ENCODE measurements at places on chromosomes 7 and 10. TPM values are rescaled to one million over a fixed set of nuclear protein-coding genes. Genes with fewer than 3 reads are reported as not detected.

- H3K4me1 ChIP-seq, result peaks cover 22% of the 10 kb centered on the region
- peaks cover 10% of the 10 kb centered on the region for H3K27me3 ChIP-seq
- H3K4me3 ChIP-seq, result peak overlapping the region; percentile 76
- peaks cover 8% of the 10 kb centered on the region for H3K36me3 ChIP-seq
Measured at GRCh38 chr7:116525298-116525912, 569 bp downstream of the CAV1 start.

- no peaks in the 10 kb centered on the region for H3K27me3 ChIP-seq
- H3K36me3 ChIP-seq, result peaks cover 13% of the 10 kb centered on the region
- H3K4me3 ChIP-seq, result peak overlapping the region; percentile 83
- no peak for DNase-seq
- H3K4me1 ChIP-seq, result peaks cover 27% of the 10 kb centered on the region
- peak overlapping the region; percentile 92 for H3K27ac ChIP-seq
Measured at GRCh38 chr10:18650404-18650997, 886 bp downstream of the NSUN6 start.

BAIAP2L1 gene
- total RNA-seq, result 21.1 TPM

GRCh38 chr10:110625356-110625894, 18.7 kb upstream of the RBM20 start:
- H3K4me1 ChIP-seq, result no peaks in the 10 kb centered on the region
- no peak overlapping the region for H3K4me3 ChIP-seq
- no peak overlapping the region for H3K27ac ChIP-seq
- H3K27me3 ChIP-seq, result no peaks in the 10 kb centered on the region
- no peaks in the 10 kb centered on the region for H3K36me3 ChIP-seq

DNA sequence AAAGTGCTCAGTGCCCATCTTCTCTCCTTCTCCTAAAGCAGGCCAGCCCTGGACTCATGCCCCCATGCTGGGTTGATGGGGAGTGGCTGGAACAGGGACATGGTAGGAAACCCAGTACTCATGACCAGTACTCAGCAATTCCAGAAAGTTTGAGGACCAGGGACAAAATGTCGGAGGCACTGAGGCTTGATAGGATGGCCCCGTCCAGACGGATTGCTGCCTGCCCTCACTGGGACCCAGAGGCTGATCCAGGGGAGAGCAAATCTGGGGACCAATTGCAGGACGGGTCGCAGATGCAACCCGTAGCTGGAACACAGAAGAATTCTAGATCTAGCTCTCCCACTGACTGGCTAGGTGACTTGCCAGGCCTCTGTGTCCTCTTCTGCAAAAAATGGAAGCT, 5.1 kb downstream of the ZCCHC24 start:
- no peak overlapping the region for H3K27ac ChIP-seq
- no peak for DNase-seq
- H3K4me3 ChIP-seq, result no peak overlapping the region
- H3K36me3 ChIP-seq, result peaks cover 6% of the 10 kb centered on the region
- H3K27me3 ChIP-seq, result no peaks in the 10 kb centered on the region
- H3K4me1 ChIP-seq, result peaks cover 59% of the 10 kb centered on the region

GRCh38 chr7:23347033-23347681, 48.0 kb downstream of the MALSU1 start:
- no peaks in the 10 kb centered on the region for H3K36me3 ChIP-seq
- no peaks in the 10 kb centered on the region for H3K27me3 ChIP-seq
- H3K4me1 ChIP-seq, result peaks cover 9% of the 10 kb centered on the region
- no peak overlapping the region for H3K27ac ChIP-seq
- H3K4me3 ChIP-seq, result peak overlapping the region; percentile 41

OPALIN gene
- not detected for total RNA-seq

DNA sequence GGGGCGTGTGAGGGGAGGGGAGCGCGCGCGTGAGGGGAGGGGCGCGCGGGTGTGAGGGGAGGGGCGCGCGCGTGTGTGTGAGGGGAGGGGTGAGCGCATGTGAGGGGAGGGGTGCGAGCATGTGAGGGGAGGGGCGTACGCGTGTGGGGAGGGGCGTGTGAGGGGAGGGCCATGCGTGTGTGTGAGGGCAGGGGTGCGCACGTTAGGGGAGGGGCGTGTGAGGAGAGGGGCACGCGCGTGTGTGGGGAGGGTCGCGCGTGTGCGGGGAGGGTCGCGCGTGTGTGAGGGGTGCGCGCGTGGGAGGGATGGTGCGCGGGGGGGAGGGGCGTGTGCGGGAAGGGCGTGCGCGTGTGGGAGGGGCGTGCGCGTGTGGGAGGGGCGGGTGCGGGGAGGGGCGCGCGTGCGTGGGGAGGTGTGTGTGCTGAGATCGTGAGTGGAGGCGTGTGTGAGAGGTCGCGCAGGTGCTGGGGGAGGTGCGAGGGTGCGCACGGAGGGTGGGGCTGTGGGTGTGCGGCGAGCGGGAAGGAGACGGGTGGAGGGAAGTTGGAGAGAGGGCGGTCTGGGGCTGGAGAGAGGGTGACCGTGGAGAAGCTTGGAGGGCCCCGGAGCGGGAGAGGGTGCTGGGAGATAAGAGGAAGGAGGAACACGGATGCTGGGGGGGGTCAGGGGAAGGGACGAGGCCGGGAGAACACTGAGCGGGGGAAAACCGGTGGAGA, 19.7 kb downstream of the MXI1 start:
- peak overlapping the region; percentile 86 for H3K4me3 ChIP-seq
- H3K36me3 ChIP-seq, result peaks cover 18% of the 10 kb centered on the region
- H3K4me1 ChIP-seq, result peaks cover 18% of the 10 kb centered on the region

LDB3 gene
- 2.2 TPM for total RNA-seq

DNA sequence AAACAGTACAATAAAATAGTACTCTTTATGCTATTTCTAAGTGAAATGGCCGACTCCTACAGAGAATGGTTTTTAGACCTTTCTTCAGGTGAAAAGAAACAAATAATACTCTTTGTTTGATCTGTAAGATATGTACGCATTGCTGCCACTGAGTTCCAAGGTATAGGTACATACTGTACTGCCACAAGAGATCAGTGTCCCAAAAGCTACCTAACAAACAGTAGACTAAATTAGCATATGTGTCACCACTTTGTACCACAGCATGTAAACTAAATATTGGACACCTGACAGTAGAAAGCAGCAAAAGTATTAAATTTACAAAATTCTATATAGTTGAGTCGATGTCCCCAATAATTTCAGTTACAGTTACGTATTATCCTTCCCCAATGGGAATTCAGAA, 14.4 kb downstream of the MTPN start:
- DNase-seq, result no peak
- H3K27ac ChIP-seq, result no peak overlapping the region
- H3K27me3 ChIP-seq, result no peaks in the 10 kb centered on the region
- H3K4me3 ChIP-seq, result no peak overlapping the region
- H3K4me1 ChIP-seq, result peaks cover 38% of the 10 kb centered on the region

PTEN gene
- 101 TPM for total RNA-seq

- H3K4me1 ChIP-seq, result no peaks in the 10 kb centered on the region
- no peak for DNase-seq
- H3K4me3 ChIP-seq, result no peak overlapping the region
- H3K36me3 ChIP-seq, result peaks cover 25% of the 10 kb centered on the region
- no peaks in the 10 kb centered on the region for H3K27me3 ChIP-seq
Measured at GRCh38 chr10:1035201-1035600, 9.5 kb upstream of the IDI2 start.

CH25H gene
- 4.4 TPM for total RNA-seq

DNA sequence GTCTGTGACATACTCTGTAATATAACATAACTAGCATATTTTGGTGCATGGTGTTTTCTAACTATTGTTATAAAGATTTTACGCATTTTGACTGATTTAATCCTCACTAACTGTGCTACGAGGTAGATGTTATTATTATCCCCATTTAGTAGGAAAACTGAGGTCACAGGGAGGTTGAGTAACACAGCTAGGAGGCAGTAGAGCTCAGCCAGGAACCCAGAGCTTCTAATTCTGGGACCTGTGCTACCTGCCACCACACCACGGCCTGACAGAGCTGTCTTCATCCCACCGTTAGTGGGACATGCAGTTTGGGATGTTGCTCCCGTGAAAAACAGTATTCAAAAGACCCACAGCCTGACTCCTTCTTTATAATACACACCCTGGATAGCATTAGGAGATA, 962.5 kb downstream of the CNTNAP2 start:
- H3K4me3 ChIP-seq, result no peak overlapping the region
- H3K36me3 ChIP-seq, result no peaks in the 10 kb centered on the region
- no peak overlapping the region for H3K27ac ChIP-seq
- H3K4me1 ChIP-seq, result no peaks in the 10 kb centered on the region
- no peak for DNase-seq
- H3K27me3 ChIP-seq, result no peaks in the 10 kb centered on the region

DNA sequence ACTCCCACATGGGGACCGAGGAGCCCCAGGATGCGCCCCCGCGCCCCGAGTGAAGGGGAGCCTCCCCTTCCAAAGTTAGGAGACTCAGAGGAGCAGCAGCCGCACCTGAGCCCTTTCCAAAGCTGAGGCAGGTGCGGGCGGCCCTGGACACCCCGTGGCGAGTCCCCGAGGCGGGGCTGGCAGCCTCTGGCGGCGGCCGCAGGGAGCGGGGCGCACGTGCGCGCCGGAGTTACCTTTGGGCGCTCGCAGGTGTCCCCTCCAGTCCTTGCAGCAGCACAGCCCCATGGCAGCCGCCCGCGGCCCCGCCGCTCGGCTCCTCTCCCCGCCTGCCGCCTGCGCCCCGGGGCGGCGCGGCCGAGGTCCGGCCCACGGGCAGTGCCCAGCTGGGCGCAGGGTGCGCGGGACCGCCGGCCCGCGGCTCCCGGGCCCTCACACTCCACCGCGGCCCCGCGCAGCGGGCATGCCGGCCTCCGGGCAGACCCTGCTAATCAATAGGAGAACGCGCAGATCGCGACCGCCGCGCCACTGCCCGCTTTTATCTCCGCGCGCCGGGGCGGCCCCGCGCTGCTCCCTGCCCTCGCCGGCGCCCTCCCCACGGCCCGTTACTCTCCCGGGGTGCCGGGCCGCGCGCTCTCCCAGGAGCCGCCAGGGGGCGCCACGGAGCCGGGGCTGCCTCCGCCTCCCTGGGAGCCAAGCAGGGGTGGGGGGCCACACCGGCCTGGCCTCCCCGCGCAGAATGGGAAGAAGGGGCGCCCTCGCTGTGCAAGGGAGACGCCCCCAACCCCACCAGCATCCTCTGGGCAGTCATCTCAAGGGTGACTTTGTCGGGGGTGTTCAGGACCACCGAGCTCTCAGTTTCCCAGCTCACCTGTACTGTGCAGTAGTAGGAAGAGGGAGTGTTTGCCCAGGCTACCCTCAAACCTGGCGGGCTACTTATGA, 80.8 kb downstream of the ARHGAP22 start:
- peaks cover 12% of the 10 kb centered on the region for H3K4me1 ChIP-seq
- no peak overlapping the region for H3K27ac ChIP-seq
- H3K4me3 ChIP-seq, result peak overlapping the region; percentile 55
- H3K36me3 ChIP-seq, result no peaks in the 10 kb centered on the region

ZNF239 gene
- total RNA-seq, result 2.1 TPM

TAS2R41 gene
- not detected for total RNA-seq

DNA sequence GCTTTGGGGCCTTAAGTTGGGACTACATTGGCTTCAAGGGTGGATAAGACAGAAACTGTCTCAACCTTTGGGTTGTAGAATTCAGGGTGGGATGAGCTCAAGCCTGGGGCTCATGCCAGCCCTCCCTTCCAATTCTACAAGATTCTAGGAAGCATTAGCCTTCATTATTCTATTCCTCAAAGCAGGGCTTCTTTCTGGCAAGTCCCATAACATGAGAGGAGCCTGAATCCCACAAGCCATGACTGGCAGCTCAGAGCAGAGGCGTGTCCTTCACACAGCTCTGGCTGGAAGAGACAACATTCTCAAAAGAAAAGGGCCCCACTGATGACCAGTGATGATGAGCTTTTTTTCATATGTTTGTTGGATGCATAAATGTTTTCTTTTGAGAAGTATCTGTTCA, 187.6 kb downstream of the PLXNA4 start:
- H3K4me1 ChIP-seq, result peaks cover 16% of the 10 kb centered on the region
- H3K4me3 ChIP-seq, result no peak overlapping the region
- no peak for DNase-seq
- no peaks in the 10 kb centered on the region for H3K27me3 ChIP-seq
- no peaks in the 10 kb centered on the region for H3K36me3 ChIP-seq

DNA sequence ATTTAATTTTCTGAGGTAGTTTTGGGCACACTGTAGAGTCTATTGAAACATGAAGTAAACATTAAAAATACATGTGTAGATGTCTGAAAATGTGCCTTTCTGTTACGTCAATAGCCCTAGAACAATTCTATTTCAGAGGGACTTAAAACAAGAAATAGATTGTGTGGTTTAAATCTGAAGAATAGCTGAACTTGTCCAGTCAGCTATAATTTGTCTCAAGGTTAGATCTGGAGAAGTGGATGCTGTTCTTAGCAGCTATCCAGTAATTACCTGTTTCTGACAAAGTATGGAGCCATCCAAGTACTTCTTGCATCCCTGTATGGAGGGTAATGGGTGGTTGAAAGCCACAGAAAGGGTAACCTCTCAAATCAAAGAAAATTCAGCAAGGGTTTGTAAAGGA, 92.8 kb downstream of the SEPTIN7 start:
- no peak overlapping the region for H3K4me3 ChIP-seq
- H3K36me3 ChIP-seq, result peaks cover 42% of the 10 kb centered on the region
- no peak overlapping the region for H3K27ac ChIP-seq
- no peaks in the 10 kb centered on the region for H3K27me3 ChIP-seq

GRCh38 chr7:158442260-158442659, 145.4 kb downstream of the PTPRN2 start:
- no peaks in the 10 kb centered on the region for H3K36me3 ChIP-seq
- no peak overlapping the region for H3K27ac ChIP-seq
- no peak for DNase-seq
- H3K4me1 ChIP-seq, result no peaks in the 10 kb centered on the region
- H3K27me3 ChIP-seq, result no peaks in the 10 kb centered on the region

ASB10 gene
- total RNA-seq, result not detected

FGFR2 gene
- 59.2 TPM for total RNA-seq

CYP3A5 gene
- total RNA-seq, result 15.5 TPM

SEPTIN14 gene
- not detected for total RNA-seq

DNA sequence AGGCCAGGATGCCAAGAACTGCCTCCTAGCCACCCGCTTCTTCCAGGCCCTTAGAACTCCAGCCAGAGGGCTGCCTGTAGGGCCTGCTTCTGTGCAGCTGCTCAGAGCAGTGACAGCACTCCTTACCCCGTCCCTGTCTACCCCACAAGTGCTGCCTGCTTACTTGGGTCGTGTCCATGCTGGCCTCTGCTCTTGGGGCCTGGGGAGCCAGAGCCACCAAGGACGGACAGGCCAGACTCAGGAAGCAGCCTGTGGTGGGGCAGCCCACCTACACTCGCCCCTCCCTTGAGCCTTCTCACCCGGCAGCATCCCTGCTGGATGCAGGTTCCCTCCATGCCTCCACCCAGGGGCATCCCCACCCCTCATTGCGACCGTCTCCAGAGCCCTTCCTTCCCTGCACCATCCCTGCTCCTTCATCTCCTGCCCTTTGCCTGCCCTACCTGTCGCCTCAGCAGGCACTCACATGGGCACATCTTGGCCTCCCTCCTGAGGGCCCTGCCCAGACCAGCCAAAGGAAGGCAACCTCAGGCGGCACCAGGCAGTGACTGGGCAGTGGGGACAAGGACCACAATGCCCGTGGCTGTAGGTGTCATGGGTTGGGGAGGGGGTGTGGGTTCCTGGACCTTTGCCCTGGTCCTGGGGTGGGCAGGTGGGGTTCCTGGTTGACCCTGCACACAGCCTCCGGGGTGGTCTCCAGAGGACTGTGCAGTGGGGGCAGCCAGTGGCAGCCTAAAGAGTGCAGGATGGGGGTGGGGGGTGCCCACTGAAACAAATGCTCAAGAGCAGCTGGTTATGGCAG, 78.0 kb upstream of the TNS3 start:
- H3K4me3 ChIP-seq, result no peak overlapping the region
- H3K36me3 ChIP-seq, result no peaks in the 10 kb centered on the region
- peaks cover 2% of the 10 kb centered on the region for H3K4me1 ChIP-seq
- no peak overlapping the region for H3K27ac ChIP-seq
- DNase-seq, result no peak

GSDME gene
- 8.2 TPM for total RNA-seq

Data from lower lobe of right lung (tissue), 2 donors.